ENCODE measurements at places on chromosomes 1 and 21.

GRCh38 chr21:21232320-21232719 is 234.1 kb downstream of the NCAM2 start:
- no peak for DNase-seq

- DNase-seq, result no peak
These were observed 26.3 kb downstream of the ZBTB17 start for GRCh38 chr1:15949453-15950245.

DNA sequence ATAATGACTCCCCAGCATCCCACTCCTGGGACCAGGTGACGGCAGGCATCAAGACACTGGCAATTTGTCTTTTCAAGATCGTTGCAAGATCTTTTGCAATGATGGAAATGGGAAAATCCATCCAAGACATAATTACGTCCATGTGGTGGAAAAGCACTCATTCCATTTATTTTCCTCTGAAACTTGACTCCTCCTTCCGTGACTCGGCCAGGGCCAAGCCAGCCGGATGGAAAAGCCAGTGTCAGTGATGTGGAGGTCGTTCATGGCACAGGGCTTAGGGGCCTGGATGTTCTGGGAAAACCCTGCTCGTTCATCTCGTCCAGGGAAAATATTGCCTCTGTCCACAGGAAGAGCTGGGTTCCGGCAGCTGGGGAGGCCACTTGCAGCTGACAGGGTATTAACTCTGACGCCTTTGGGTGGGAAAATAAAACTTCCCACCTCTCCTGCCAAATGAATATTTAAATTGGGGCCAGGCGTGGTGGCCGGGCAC is 46.2 kb downstream of the C1orf198 start:
- DNase-seq, result no peak

GRCh38 chr21:37365517-37366481 is 774 bp upstream of the DYRK1A start:
- peak; percentile 55 for DNase-seq

DNA sequence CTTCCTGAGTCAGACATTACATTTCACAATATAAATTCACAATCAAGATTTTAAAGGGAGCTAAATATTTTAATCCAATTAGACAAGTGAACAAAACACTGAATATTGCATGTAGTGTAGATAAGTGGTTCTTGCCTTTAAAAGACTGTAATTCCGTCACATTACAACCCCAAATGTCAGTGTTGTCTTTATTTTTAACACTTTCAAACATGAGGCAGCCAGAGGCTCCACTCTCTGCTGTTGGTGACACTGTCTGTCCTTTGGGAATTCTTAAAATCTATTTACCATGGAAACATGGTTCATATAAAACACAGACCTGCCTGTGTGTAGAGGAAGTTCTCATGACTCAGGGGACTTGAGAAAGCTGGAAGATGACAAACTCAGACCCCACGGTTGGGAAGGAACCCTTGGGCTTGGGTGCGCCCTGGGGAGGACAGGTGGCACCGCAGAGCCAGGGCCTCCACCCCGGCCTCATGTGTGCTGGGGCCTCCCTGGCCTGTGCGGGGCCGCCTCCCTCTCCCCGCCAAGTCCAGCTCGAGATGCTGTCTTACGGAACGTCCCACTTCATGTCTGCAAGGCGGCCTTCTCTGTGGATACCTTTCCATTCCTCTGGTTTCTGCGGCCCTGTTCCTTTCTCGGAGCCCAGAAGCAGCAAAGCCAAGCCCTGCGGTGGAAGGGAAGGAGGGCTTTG is 239.0 kb downstream of the SDCCAG8 start:
- DNase-seq, result no peak

DNA sequence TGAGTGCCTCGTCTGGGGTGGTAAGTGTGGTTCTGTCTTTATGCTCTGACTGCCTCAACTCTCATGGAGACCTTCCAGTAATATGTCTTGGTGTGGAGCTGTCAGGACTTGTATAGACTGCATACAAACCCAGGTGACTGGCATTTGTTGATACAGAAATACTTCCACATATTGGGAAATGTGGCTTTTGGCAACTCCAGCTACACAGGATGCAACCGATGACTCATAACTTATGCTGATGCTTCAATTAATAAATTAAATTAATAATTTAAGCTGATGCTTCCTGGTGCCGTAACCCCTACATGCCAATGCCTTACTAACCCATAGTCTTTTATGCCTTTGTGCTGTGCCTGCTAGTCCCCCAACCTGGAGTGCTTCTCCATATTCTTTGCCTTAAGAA is 72.3 kb upstream of the ARTN start:
- no peak for DNase-seq

DNA sequence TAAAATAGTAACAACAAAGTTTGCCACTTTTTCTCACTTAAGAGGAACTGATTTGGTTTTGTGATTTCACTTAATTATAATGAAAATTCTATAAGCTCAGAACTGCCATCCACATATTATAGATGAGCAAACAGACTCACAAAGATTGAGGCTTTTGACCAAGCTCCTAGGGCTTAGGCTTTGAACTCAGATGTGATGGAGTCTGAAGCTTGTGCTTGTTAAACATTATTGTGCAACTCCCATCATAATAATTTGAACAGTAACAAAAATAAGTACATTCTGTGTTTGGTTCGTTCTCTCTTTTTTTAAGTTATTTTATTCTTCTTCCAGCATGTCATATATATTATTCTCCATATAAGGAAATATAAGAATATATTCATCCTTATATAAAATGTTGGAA is 403.4 kb downstream of the PTPRC start:
- no peak for DNase-seq

DNA sequence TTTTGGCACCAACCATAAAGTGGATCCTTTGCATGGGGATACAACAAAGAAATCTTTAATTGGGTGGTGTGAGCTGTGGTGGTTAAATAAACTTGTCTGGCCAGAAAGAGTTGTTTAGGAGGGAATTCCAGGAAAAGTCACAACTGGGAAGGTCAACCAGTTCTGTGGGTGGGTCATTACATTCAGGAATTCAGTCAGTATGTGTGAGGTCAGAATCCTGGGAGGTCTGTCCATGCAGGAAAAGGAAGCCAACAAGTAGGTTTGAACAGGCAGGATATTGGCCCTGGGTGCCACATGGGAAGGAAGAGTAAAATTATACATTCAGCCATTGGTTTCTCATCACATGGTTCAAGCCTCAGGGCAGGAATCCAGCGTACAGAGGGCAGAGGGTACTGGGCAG is 162.3 kb upstream of the ADAMTS5 start:
- DNase-seq, result no peak

DNA sequence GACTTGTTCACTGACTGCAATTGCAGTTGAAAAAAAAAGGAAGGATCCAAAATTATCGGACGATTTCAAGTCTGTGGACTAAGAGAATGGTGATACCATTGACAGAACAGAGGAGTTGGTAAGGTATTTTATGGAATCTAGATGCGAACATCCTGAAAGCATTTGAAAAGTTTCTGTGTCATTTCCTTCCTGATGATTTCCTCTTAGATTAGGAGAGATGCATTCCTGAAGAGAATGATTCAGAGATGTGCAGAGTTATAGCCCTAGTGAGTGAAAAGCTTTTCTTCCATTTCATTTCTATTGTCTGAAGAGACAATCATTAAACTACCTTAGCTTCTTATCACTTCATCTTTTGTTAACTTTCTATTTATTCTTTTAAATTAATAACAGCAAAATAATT is 200.0 kb downstream of the KCNK2 start:
- DNase-seq, result no peak

DNA sequence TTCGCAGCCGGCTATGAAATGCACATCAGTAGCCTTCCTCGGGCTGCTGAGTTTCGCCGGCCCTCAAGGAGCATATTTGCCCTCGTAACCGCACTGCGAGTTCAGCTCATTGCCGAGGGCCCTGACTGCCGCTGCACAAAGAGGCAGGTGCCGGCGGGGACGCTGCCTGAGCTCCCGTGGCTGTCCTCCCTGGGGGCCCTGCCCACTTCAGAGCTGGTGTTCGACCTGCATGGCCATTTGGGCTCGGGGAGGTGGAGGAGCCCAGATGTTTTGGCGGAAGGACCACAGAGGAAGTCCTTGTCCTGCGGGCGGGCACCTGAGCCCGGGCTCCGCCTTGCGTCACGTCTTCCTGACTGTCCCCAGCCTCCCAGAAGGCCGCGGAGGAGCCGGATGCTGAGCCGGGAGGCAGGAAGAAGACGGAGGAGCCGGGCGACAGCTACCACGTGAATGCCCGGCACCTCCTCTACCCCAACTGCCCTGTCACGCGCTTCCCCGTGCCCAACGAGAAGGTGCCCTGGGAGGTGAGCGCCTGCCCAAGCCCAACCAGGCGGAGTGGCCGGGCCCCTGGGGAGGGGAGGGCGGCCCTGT is 29.9 kb upstream of the LRRC3 start:
- no peak for DNase-seq

GRCh38 chr1:150798525-150798924 is 9.5 kb downstream of the CTSK start:
- peak; percentile 72 for DNase-seq

DNA sequence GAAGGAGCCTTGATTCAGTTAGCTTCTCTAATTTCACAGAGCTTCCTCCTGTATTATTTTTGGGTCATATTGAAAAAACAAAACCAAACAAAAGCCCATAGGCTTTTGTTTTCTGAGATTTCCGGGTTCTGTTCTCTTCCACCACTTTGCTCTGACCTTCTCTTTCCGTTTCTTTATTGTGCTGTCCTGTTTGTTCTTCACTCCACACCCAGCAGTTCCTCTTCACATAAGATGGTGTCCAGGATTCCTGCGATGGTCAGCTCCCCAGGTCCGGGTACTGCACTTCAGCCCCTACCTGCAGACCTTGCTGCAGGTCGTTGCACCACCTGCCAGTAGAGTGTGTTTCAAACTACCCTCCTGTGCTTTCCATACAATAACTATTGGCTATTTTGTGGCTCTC is 44.6 kb downstream of the GLUL start:
- DNase-seq, result no peak

- no peak for DNase-seq
These were observed 13.4 kb upstream of the SKI start for GRCh38 chr1:2214541-2215241.

DNA sequence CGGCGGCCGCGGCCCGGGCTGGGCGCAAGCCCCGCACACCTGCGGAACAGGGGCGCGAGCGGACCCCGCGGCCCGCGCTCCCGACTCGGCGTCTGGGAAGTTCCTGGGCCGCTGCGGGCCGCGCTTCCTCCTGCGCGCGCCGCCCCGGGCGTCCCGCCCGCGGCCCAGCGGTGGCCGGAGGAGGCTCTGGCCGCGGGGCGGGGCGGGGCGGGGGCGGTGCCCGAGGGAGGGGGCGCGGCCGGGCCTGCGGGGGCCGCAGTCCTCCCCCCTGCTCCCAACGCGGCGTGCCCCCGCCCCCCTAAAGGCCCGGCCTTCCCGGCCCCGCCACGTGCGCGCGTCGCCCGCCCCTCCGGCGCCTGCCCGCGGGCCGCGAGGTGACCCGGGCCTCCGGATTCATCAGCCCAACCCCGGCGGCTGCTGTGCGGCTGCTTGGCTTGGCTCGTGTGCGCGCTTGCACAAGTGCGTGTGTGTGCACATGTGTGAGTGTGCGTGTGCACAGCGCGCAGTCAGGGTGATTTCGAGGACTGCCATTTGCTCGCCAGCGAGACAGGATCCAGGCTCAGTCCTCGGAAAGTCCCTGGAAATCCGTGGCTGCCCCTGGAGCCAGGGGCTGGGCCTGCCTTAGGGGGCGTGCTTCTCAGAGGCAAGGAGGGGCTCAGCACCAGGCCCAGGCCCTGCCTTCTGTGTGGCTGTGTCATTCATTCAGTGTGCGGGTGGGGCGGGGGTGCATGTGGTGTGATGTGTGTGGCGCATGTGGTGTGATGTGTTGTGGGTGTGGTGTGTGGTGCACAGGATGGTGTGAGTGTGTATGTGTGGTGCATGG is at the start of gene C2CD2:
Gene C2CD2, minus strand, starts transcription at position 188 of the 823 bp plus-strand sequence. CDS start 370 bp downstream, outside the sequence.
- DNase-seq, result peak; percentile 70

- no peak for DNase-seq
These were observed 1.6 kb downstream of the EPS8L3 start for GRCh38 chr1:109762039-109762585.

- no peak for DNase-seq
These were observed 369.1 kb downstream of the S1PR1 start for GRCh38 chr1:101605878-101606277.

GRCh38 chr1:68585351-68585750 is 88.5 kb upstream of the DEPDC1 start:
- no peak for DNase-seq

DNA sequence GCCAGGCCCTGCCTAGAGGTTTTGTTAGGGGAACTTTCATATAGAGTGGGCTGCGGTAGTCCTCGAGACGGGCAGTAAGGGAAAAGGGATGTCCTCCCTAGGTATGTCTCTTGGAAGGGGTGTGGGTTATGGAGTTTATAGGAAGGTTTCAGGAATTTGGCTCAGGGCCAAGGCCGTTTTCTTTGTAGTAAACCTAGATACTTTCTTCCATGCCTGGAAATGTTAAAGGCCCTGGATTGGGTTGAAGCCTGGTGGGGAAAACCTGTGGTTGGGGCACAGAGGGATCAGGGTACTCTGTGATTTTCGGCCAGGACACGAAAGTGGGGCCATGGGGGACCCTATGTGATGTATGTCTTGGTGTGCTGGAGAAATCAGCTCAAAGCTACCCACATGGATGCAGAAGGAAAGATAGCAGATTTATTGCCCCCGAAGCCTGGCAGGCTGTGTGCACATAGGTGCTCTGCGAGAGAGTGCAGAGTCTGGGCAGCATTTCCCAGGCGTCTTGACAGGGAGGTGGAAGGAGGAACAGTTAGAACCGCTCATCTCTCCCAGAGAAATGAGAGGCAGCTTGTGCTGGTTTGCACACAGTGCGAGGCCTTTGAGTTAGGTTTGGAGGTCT is 1.7 kb downstream of the SNAP47 start:
- DNase-seq, result no peak

- no peak for DNase-seq
These were observed 6.4 kb downstream of the IL24 start for GRCh38 chr1:206903687-206904086.

DNA sequence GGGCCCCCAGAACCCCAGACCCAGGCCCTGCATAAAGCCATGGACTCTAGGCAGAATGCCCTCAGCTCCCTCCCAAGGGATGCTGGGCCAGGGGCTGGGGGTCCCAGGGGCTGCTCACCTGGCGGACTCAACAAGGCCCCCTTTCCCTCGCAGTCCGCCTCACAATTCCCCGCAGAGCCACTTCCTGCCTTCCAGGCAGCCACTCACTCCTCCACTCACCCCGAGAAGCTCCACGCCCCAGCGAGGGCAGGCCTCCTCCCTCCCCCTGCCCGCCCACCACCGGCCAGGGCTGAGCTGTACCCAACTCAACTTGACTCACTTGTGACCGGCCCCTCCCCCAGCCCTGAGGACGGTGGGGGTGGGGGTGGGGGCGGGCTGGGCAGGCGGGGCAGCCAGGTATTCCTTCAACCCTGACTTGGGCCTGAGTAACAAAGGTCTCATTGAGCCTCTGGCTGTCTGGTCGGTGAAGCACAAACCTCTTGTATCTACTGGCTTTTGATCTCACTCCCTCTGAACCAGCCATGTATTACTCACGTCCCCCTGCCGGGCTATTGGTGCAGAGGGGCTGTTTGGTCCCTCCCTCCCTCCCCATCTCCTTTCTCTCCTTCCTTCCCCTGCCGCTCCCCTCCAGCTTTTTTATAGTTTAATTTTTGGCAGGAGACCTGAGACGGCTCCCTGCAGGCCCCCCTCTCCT is 5.9 kb downstream of the BLACAT1 start:
- peak; percentile 49 for DNase-seq

- DNase-seq, result no peak
These were observed 27.4 kb downstream of the KCNA3 start for GRCh38 chr1:110647254-110647891.

Data from NCI-H2227 treated with DMSO at 0.1 percent for 48 hours (cell line).